Iris pigment epithelial cell (primary cell): ENCODE measurements at places on chromosomes 3 and 15.
A peak's percentile ranks its signal among the peaks of the same experiment; 100 is the strongest.

DNA sequence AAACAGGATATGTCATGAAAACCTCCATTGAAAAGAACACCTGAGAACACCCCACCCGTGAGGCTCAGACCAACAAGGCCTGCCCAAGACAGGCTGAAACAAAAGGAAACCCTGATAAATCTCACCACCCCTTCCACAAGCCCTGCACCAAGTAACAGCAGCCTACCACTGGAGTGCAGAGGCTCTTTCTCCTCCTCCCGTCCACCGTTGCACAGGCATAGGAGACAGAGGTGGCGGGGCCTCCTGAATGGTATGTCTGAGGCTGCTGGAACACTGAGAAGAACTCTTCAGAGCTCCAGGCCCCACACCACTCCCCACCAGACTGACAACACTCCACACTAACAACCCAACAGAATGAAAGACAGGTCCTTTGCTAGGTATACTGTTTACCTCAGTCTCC lies 21.4 kb downstream of the CHDH start:
- DNase-seq, result no peak

GRCh38 chr3:30443756-30444673 lies 162.4 kb upstream of the TGFBR2 start:
- peak; percentile 48 for DNase-seq

- DNase-seq, result peak; percentile 33
Observed at GRCh38 chr3:150384296-150385212, 23.5 kb upstream of the TSC22D2 start.

DNA sequence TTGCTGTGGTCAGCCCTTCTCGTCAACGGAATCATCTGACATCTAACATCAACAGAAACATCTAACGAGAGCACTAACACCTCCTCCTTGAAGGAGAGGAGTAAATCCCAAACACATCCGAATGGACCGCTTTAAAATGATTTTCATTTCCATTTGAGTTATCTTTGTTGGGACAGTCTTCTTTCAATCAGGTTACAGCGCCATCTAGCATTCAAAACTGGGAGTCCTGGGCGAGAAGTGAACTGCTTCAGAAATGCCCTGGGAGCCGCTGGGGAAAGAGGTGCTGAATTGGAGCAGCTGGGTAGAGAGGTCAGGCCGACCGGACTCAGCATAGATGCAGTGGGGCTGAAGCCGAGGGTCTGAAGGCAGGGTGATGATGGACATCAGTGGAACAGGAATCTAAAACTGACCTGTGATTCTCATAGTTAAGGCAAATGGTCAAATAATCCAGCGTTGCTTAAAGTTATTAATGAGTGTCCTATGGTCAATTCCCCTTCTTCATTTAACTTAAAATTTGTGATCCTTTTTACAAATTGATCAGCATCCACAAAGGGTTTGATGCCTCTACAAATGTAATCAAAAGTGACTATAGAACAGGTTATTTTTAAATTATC lies 170.0 kb upstream of the NDN start:
- DNase-seq, result peak; percentile 54

DNA sequence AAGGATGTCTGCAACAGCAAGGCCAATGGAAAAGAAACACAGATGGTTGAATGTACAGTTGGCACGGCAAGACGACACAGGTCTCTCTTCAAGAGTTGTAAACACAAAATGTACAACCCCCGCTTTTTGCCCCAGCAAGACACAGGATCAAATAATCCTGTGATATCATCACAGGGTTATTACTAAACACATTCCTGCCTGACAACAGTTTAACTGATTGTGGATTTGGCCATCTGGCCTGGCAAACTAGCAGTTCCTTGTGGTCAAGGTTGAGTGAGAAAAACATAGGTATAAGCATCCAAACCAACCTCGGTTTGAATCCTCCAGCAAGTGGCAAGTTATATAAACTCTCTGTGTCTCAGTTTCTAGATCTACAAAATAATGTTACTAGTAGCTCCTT lies 23.4 kb downstream of the PARP16 start:
- peak; percentile 49 for DNase-seq

DNA sequence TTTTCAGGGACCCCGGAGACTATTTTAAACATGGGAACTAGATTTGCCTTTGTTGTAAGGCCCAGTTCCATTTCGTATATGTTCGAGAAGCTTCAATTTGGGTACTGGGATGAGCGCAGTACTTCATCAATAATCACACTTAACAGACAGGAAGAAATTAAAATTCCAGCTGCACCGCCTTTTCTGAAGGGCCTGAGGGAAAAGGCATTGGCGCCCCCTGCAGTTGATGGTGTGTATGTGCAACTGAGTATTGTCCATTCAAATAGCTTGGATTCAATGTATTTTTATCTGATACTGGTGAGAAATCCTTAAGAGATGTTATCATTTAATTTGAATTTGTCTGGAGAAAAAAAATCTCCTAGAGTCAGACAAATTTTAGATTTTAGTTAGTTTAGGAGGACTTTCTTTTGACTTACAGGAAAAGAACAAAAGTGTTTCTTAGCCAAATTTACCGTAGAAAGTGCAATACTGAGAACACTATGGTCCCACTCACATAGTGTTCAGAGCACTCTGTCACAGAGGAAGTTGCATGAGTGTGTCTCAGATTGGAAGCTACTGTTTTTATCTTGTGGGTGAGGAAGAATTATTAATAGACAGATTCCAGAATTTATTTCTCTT lies 5.4 kb upstream of the ALDH1A2 start:
- peak; percentile 57 for DNase-seq

GRCh38 chr15:75648156-75649000 lies 666 bp downstream of the SNX33 start:
- DNase-seq, result peak; percentile 51

- DNase-seq, result peak; percentile 82
Observed at GRCh38 chr3:44825264-44825925, 36.3 kb upstream of the TMEM42 start.

DNA sequence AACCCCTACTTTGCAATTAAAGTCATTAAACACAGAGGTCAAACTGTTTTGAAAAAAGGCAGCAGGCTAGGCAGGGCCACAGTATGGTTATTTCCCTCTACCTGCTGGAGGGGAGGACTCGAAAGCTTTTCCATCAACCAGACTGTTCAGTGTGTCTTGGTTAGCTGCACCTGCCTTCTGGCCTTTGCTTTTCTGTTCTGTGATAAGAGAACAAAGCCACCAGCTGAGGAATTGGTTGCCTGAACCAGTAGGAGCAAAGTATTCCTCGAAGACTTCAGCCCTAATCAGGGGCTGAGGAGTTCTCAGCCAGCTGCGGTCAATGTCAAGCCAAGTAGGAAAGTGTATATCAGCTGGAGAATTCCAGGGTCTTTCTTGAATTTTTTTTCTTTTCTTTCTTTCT lies 132.5 kb downstream of the SOX2 start:
- DNase-seq, result no peak
